ENCODE measurements at places on chromosomes 16 and 17.

DNA sequence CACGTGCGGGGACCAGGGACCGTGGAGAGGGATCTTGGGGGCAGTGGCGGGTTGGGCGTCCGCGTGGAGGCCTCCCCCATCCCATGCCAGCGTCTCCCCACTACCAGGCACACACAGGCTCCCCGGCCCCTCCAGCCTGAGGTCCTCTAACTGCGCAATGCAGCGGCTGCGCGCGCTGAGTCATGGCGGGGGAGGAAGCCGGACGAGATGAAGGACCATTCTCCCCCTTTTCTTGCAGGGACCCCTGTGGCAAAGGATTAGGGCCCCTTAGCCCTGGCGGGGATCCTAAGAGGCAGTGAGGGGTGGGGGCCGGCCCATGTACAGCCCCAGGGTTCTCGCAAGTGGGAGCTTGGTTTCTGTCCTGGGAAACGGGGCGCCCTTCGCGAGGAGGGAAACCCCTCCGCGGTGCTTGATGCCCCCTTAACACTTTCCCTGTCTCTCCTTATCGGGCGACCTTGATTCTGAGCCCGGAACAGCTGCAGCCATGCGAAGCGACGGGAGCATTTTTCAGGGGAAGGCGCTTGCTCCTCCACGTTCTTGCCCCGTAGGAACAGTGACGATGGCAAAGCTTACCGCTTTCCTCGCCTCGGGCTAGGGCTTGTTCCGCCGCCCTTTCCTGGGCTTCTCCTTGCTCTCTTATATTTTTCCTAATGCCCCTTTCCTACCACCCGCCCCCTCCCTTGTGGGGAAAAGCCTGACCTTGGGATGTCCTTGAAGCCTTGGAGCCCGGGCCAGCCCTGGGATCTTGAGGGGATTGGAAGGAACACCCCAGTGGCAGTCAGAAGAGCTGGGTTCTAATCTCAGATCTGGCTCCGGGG lies 592 bp downstream of the ALDOA start:
- no peak for DNase-seq

- DNase-seq: no peak
These were observed 25.5 kb downstream of the SERPINF1 start for GRCh38 chr17:1787301-1787902.

DNA sequence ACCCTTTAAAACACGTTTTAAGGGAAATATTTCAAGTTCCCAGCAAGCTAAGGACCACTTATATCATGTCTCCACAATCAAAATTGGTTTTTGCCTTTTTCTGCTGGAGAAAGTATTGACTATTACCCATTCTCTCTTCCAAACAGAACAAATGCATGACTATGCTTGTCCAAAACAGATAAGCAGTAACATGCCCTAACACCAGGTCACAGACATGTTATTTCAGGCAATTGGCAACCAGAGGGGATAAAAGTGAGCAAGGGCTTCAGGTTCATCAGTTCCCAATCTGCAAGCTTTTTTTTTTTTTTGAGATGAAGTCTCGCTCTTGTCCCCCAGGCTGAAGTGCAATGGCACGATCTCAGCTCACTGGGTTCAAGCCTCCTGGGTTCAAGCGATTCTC lies 15.0 kb downstream of the SKA2 start:
- no peak for DNase-seq

DNA sequence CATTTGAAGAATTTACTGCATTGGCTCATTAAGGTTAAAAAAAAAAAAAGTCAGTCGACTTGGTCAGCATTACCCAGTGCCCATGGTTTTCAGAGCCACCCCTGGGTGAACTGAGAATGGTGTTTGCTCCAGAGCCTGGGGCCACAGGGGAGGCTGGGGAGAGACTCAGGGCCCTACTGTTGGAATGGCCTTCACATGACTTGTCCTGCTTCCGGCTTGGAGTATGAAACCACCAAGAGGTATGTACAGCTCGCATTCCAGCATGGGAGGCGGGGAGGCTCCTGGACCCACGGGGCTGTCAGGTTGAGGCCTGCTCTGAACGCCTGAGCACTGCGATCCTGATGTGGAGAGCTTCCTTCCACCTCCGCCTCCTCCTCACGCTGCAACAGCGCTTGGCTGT lies 36.8 kb downstream of the MSI2 start:
- no peak for DNase-seq

- no peak for DNase-seq
These were observed 35.8 kb downstream of the MAF start for GRCh38 chr16:79564671-79565107.

DNA sequence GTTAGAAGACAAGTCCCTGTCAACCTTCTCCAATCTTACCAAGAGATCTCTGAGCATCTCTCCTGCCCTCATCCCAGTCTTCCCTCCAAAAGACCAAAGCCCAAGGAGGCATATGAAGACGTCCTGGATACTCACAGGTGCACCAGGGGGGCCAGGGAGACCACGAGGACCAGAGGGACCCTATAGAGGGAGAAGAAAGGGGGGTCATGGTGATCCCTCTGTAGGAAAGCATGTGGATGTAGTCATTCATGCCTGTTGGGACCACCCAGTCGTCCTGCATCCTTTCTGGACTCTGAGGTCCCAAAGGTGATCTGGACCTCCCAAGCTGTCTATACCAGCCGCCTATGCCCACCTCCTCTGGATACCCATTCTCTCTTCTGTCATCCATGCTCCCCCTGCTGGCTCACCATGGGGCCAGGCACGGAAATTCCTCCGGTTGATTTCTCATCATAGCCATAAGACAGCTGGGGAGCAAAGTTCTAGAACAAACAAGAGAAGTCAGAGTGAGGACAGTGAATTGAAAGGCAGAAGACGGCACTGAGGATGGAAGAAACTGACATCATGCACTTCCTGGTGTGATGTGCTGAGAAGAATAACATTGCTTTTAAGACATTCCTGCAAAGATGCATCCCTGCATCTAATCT lies 3.3 kb downstream of the COL1A1 start:
- no peak for DNase-seq

DNA sequence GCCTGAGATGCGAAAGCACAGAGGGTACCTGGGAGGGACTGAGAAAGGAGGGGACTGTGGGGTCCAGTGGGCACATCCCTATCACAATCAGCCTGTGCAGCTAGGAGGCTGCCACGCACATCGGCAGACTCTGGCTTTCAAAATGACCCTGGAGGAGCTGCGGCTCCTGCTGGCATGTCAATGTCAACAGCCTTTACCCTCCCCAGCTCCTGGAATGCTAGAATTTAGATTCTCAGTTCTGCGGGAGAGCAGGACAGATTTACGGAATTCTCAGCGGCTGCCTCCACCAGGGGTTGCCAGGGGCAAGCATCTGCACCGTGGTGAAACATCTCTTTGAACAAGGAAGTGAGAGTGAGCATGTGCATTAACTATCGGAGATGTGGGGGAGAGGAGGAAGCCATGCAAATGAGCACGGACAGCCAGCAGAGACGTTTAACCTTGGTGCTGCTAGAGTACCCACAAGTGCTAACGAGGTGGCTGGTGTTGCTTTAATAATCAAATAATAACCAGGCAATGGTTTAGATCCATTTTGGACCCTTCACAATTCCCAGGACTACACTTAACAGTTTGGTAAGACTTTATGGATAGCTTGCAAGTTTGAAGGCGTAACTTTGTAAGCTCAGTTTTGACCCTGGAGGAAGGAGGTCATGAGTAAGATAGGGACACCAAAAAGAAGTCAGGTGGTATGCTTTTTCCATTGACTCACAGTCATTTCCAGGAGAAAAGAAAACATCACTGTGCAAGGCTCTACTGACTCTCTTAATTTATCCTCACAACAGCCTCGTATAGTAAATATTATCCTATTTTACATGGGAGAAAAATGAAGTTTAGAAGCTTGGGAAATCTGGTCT lies 54.1 kb downstream of the XYLT1 start:
- DNase-seq: no peak

DNA sequence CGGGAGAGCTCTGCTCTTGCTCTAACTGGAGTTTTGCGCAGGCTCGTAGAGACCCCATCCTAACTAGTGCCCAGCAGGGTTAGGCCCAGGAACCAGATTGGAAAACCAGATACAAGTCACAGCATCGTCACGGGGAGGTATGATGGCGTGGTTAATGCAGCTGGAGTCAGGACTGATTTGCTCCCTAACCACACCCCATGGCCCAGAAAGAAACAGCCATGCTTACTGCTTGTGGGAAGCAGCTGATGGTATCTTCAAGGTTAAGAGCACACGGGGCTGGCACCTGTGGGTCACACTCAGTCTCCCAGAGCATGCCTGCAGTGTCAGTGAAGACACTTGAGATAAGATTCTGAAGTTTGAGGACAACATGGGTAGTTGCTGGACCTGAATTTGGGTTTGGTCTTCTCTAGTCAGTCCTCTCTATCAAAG lies 60.2 kb downstream of the WIPI1 start:
- no peak for DNase-seq

- DNase-seq: no peak
These were observed 14.2 kb upstream of the CCL1 start for GRCh38 chr17:34377078-34377823.

DNA sequence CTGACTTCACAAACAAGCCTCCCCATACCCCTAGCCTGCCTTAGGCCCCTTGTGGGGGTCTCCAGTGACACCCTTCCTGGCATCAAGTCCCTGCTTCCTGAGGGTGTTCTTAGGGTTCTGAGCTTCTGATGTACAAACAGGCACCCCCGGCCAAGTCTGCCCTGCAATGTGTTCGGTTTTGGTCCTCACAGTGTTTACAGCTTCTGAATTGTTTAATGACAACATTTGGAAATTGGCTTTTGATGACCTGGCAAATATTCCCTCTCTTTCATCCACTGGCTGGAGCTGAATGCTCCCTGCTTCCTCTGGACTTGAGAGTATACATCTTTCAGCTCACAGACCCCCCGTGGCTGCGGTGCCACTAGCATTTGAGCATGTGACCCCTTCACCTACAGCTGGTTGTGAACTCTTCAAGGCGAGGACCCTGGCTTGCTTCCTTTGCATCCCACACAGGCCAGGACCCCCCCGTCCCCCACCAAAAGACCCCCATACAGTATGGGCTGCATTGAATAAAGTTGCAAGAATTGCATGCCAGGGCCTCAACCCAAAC lies 180.8 kb downstream of the KATNIP start:
- DNase-seq: no peak

- DNase-seq: no peak
These were observed 2.7 kb upstream of the SEPTIN12 start for GRCh38 chr16:4790871-4791270.

DNA sequence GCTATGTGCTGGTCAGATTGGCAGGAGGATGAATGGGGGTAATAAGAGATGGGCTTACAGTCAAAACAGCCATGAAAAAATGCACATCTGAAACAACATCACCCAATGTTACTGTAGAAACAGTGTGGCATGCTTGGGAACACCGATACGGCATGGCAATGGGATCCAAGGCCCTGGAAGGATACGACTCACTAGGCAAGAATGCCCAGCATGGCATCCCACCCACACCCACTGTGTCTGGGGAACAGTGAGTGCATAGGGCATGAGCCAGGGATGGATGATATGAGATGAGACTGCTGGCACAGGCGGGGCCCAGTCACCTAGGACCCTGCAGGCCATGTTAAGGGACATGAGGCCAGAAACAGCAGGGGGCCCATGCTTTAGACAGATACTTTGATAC lies 11.5 kb downstream of the TRIM25 start:
- DNase-seq: no peak

DNA sequence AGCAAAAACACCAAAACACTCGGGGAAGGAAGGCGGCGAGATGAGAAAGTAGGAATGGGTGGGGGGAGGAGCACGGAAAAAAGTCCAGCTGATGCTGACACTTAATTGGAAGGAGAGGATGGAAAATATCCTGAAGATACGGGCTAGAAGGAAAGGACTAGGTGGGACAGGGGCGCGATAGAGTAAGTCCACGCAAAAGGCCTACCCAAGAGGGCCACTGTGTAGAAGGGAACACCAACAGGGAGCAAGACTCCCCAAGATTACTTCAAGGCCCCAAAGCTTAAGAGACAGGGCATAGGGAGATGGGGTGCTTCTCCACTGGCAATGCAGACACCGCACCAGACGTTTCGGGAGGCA lies 736 bp downstream of the APPBP2 start:
- no peak for DNase-seq

DNA sequence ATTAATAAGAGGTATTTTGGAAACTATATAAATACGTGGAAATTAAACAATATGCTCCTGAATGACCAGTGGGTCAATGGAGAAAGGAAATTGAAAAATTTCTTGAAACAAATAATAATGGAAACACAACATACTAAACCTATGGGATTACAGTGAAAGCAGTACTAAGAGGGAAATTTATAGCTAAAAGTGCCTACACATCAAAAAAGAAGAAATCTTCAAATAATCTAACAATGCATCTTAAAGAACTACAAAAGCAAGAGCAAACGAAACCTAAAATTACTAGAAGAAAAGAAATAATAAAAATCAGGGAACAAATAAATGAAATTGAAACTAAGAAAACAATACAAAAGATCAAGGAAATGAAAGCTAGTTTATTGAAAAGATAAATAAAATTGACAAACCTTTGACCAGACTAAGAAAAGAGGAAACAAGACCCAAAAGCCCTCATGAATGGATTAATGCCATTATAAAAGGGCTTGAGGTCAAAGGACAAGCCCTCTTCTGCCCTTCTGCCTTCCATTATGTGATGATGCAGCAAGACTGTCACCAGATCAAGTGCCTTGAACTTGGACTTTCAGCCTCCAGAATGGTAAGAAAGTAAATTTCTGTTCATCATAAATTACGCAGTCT lies 43.9 kb upstream of the ALDH3A1 start:
- DNase-seq: no peak

DNA sequence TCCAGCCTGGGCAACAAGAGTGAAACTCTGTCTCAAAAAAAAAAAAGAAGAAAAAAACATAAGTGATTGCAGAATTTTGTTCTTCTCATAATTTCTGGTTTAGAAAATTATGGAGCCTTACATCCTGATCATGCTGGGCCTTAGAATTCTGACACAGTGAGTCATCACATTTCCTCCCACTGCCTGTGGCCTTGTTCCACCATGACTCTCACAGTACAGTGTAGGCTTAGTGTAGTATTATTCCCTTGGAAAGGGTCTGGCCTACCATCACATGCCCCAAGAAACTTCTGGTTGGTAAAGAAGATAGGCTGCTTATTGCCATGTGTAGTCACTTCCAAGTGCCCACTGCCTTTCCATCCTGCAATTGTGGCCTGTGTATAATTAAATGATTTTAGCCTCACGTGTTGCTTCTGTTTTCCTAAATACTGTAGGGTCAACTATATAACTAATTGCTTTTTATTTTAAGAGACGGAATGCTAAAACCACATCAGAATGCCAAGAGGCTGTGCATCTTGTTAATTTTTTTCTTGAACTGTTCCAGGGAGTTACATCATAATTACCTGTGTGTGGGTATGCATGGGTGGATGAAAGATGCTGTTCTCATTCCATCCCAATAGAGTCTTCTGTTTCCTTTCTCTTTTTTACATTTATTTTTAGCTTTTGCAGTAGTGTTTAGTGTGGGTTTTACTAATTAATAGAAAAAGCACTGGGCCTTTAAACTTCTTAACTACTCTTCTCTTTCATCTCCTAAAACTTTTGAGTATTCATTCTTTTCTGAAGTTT lies 25.9 kb downstream of the OGFOD1 start:
- DNase-seq: no peak

GRCh38 chr16:13130586-13130985 lies 229.2 kb downstream of the SHISA9 start:
- DNase-seq: no peak
